RPMI8226 (cell line): ENCODE measurements at places on chromosomes 5 and 9.

- no peak for DNase-seq
Measured at GRCh38 chr9:82891321-82891720, 171.6 kb downstream of the RASEF start.

DNA sequence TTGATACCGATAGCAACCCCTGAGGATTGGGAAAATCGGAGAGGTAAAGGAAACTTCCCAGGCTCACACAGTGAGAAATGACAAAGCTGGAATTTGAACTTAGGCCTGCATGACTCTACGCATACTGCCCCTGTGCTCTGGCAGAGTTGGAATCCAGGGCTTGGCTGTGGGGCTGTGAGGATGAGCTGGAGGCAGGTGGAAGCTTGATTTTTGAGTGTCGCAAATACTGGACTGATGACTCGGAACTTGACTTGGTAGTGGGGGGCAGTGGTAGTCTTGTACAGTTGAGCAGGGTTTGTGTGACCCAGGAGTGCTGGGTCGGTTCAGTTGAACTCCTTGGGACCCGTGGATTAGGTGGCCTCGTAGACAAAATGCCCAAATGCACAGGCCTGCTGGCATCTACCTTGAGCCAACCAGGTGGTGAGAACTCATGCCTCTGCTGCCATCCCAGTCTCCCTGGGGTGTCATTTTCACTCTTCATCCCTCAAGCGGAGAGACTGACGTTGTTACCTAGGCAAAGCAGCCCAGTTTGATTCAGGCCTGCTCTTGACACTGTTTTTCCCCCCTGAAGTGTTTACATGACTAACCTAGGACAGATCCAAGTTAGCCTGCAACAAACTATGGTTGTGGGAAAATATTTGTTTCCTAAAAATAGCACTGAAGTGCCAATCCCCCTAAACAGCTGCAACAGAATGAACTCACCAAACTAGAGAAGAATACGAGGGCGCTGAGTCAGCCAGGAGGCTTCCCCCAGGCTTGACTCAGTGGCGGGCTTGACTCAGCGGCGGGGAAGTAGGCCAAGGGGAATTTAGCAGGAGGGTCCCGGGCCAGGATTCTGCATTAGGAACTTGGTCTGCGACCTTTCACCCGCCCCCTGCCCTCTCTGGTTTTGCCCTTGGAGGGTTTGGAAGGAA, 45.7 kb upstream of the ORM1 start:
- DNase-seq = no peak

GRCh38 chr5:103444333-103445038, 118.1 kb downstream of the NUDT12 start:
- no peak for DNase-seq

DNA sequence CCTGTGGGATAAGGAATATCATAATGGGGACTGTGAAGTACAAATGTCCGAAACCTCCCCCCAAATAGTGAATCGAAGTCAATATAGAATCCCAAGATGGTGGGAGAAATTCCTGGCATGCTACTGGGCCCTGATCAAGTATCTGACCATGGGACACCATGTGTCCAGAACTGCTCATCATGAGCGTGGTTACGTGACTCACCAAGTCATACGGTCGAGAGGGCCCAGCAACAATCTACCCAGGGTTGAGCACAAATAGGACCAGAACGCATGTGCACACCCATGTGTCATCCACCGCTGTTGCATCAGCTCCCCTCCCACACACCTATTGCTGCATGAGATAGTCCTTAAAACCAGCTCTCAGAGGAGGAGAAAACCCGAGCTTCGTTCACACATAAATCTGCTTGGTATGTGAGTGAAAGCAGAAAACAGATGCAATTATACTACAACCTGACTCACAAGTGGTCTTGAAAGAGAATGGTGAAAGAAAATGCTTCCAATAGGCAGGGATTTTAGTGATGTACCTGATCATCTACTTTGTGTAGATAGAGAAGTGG, 353.2 kb downstream of the CWC27 start:
- DNase-seq = no peak

DNA sequence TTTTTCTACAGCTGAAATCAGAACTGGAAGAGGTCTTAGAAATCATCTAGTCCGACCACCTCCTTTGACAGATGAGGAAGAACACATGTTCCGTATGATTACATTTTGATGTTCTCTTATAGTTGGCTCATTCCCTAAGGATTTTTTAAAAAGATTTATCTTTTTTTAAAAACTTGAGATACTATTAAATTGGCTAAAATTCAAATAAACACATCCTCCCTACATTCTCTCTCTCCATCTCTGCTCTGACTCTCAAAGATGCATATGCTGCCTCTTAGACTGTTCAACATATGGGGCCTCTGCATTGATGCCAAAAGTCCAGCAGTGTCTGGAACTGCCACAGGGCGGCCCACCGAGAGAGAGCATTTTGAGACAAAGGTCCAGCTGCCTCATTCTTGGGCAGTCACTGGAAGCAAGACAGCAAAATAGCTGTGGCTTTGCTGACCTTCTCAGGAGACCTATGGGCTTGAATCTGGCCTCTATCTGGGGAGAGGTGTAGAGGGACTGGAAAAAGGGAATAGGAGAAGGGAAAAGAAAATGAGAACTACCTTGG, 12.8 kb upstream of the TSSK1B start:
- DNase-seq = peak; percentile 47

DNA sequence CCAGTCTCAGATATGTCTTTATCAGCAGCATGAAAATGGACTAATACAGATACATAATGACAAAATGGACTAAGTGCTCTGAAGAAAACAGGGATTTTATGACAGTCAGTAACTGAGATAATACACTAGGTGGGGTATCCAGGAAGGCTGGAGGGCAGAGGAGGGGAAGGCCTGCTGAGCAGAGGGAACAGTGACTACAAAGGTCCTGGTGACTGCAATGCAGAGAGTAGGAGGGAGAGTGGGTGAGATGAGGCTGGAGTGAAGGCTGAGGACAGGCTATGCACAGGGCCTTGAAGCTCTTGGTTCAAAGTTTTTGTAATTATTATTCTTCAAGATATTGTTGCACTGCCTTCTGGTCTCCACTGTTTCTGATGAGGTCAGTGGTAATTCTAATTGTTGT, 4.9 kb downstream of the ACOT12 start:
- no peak for DNase-seq

DNA sequence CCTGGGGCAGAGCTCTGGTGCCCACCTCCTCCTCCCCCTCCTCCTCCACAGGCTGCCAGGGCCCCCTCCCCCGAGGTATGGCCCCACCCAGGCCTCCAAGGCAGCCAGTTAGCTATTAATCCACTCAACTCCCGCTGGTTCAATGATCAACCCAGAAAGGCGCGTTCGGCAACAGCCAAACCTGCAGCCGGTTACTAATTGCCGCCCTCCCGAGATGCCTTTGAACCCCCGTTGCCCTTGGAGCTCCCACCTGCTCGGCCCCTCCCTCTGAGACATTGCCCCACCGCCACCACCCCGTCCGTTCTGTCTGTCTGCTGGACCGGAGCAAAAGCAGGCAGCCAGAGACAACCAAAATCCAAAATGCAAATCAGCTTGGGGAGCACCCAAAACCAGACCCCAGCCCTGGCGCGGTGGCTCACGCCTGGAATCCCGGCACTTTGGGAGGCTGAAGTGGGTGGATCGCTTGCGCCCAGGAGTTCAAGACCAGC, 25.8 kb downstream of the NOTCH1 start:
- no peak for DNase-seq

DNA sequence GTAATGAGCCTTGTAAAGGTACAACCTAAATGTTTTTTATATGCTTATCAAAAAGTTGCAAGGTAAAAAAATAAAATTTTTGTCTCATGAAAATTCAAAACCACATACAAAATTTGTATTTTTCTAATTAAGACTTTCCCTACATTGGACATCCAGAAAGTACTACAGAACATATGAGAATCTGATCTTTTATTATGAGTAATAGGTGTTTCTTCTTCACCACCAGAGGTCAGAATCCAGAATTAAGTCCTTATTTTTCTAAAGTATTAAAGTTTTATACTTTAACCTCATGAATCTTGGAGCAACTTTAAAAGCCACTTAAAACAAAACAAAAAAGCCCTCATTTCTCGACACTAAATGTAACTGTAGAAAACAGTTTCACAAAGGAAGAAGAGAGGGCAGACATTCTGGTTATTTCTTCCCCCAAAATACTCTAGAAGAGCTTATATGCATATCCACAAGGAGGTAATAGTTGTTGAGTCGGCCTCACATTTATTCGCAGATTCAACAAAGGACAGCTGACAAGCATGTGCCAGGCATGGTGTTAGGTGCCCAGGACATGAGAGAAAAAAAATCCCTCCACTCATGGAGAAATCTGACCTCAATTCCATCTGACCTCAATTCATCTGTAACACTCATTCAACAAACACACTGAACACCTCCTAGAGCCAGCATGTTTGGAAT, 69.3 kb downstream of the MLLT3 start:
- no peak for DNase-seq

- DNase-seq = no peak
Measured at GRCh38 chr5:2611659-2612058, 139.8 kb downstream of the IRX2 start.

GRCh38 chr5:26321278-26321677, 717.1 kb downstream of the CDH9 start:
- no peak for DNase-seq

DNA sequence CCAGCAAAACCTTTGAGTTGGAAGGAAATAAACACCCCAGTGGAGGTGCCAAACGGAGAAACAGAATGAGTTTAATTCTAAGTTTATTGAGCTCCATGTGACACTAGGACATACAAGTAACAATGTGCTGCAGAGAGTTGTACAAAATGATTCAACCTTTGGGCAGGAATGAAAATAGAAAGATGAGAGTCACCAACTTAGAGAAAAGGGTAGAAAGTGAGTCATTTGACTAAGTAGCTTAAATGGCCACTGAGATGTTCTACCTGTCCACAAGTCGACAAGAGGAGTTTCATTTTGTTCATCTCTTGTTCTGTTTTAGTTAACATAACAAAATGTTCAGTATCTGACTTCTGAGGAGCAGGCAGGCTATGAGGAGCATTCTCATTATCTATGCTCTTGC, 284.7 kb downstream of the NR2F1-AS1 start:
- no peak for DNase-seq

GRCh38 chr9:77475641-77476473, 172.3 kb downstream of the GNA14 start:
- no peak for DNase-seq
